CD4-positive, alpha-beta T cell treated with Interleukin-17A for 1 hour (primary cell): ENCODE measurements at places on chromosomes 11 and 22.

DNA sequence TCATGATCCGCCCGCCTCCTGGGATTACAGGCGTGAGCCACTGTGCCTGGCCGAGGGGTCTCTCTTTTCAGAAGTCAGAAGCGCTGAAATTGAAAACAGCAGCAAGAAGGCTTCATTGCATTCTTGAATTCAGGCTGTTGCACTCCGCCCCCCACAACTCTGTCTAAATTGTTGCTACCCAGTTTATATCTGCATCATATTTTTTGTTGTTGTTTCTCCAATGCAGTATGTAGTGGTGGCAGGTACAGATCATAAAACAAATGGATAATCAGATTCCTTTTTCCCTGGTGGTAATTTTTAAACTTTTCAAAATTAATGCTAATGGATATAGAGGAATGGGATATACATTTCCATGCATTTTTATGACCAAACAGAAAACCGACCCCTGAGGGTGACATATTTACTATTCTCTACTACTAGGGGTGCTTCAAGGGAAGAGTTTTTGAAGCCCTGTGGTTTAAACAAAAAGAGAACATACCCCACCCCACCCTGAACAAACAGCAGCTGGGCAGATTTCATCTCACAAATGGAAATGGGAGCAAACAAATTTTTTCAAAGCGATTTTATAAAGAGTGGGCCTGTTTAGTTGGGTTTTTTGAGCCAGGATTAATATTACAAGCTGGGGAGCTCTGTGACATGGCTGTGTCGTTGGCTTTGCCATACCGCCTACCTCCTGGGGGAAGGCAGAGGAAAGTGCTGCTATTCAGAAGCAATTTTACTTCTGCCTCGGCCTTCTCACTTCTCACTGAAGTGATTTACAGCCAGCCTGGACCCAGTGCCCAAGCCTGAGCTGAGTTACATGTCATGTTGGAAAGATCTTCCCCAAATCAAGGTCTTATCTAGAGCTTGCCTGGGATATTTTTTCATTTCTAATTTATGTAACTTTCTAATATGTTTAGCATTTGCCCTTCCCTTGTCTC is 16.0 kb upstream of the TMA7B start:
- no peak for DNase-seq

DNA sequence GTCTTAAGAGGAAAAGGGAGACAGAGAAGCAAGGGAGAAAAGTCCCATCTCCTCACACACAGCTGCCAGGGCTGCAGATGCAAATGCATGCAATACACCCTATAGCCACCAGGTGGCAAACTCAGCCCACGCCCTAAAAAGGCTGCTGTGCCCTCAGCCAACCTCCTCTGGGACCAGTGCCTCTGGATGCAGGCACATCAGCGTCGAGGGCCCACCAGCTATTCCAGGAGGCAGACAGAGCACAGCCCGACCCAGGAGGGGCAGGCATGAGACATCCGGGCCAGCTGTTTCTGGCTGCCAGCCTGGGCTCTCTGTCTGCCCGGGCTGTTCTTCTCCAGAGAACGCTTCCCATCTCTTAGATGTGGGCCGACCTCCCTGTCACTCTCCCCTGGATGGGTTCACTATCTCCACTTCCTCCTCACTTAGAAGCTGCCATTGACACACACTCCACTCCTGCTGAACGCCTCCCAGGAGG is 39.7 kb downstream of the TPBGL start:
- peak; percentile 80 for DNase-seq

DNA sequence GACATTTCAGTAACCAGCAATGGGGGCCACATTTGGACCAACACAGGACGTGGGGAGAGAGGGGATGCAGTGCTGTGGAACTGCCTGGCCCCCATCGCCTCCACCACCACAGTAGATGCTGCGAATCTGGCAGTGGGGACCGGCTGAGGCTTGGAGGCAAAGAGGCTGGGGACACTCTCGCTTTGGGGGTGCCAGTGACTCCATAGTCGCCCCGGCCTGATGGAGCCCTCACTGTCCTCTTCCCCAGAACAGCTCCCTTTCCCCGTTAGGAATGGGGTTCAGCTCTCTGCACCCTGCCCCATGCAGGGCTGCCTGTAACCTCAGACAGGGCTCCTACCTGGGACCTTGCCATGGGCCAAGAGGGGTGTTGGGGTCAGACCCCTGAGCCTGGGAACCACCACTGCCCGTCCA is 1.8 kb upstream of the MUC2 start:
- no peak for DNase-seq

GRCh38 chr11:70625582-70626518 is 227.5 kb downstream of the CTTN start:
- DNase-seq = no peak

DNA sequence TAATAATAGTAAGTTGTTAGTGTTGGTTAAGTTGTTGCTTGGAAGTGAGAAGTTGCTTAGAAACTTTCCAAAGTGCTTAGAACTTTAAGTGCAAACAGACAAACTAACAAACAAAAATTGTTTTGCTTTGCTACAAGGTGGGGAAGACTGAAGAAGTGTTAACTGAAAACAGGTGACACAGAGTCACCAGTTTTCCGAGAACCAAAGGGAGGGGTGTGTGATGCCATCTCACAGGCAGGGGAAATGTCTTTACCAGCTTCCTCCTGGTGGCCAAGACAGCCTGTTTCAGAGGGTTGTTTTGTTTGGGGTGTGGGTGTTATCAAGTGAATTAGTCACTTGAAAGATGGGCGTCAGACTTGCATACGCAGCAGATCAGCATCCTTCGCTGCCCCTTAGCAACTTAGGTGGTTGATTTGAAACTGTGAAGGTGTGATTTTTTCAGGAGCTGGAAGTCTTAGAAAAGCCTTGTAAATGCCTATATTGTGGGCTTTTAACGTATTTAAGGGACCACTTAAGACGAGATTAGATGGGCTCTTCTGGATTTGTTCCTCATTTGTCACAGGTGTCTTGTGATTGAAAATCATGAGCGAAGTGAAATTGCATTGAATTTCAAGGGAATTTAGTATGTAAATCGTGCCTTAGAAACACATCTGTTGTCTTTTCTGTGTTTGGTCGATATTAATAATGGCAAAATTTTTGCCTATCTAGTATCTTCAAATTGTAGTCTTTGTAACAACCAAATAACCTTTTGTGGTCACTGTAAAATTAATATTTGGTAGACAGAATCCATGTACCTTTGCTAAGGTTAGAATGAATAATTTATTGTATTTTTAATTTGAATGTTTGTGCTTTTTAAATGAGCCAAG is 2.7 kb downstream of the NEAT1 start:
- peak; percentile 97 for DNase-seq

GRCh38 chr11:16825968-16826367 is 87.5 kb downstream of the C11orf58 start:
- DNase-seq = no peak

DNA sequence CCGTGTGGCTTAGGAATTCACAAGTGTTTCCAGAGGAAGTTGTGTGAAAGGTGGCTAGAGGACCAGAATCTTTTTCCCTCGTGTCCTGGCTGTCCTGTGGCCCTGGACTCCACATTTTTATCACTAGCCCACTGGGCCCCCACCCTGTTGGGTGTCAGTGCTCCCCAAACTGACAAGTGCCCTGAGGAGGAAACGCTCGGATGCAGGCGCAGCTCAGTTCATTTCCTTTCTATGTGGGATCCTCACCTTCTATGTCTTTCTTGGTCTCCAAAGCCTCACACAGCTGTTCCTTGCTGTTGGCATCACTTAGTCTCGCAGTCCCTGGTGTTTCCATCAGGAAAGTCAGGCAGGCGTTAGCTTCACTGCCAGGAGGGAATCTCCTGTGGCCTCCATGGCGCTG is 68.0 kb upstream of the KCNQ1OT1 start:
- no peak for DNase-seq

GRCh38 chr22:46563381-46564083 is 26.1 kb upstream of the CELSR1 start:
- peak; percentile 76 for DNase-seq

- no peak for DNase-seq
Measured at GRCh38 chr11:77217156-77217555, 84.3 kb downstream of the GDPD4 start.

DNA sequence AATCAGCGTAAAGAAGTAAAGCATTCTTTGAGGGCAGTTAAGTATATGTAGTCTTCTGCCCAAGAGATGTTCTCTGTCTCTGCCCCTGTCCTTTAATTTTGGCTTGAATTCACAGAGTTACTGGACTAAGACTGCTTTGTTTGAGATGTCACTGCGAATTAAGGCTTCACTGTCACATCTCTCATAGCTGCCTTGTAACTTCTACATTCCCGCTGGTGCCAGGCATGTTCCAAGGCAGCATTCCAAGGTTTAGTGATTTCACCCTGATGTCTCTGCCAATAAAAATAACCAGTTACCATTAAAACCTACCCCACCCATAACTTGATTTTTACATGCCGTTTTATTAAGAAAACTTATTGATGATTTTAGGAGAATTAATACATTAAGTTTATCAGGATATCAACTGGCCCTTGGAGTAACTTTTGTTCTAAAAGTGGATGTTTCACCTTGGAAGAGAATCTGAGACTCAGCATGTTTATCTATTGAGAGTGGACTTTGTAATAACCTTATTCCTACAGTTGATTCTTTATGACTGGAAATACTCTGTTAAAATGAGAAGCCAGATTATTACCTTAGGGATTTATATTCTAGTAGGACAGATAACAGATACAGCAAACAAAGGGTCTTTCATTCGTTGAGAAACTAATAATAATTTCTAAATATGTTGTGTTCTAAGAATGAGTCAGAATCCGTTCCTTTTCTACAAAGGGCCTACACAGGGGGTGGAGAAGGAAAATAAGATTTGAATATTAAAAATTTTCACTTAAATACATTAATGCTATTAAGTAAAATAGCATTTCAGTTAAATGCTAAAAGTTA is 110.2 kb downstream of the UVRAG start:
- no peak for DNase-seq

GRCh38 chr11:3964056-3964455 is 108.6 kb downstream of the STIM1 start:
- no peak for DNase-seq

DNA sequence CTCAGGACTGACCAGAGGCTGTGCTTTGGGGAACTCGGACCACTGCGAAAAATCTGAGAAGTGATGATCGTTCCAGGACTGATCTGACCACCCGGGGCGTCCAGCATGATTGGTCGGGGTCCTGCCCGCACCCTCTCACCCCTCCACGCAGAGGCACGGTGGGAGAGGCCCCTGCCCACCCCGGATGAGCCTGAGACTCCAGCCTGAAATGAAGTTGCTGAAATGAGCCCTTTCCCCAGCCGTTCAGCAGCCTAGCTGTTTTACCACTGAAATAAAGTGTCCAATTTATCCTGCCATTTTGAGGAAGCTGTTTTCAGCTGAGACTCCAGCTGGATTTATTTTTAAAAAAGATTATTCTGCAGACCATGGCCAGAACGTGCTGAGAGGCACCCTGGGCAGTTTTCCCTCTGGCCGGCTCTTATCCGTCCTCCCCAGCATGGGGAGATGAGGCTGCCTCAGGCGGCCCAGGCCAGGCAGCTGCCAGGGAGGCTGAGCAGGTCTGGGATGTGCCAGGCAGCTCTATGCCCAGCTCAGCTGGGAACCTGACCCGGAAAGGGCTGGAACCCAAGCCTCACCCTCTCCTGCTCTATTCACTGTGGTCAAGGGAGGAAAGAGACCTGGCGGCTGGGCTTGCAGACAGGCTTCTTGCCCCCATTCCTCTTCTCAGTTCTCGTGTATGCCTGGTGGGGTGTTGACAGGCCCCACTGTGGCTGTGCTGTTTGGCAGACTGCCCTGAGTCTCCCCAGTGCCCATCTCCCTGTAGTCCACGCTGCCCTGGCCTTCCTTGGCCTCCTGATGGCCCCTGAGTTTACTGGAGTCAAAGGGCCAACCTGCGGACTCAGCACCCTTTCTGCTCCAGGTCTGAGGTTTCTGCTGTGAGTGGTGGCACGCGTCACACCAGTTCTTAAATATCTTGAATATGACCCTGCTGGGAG is 161.0 kb upstream of the B3GAT1 start:
- no peak for DNase-seq

DNA sequence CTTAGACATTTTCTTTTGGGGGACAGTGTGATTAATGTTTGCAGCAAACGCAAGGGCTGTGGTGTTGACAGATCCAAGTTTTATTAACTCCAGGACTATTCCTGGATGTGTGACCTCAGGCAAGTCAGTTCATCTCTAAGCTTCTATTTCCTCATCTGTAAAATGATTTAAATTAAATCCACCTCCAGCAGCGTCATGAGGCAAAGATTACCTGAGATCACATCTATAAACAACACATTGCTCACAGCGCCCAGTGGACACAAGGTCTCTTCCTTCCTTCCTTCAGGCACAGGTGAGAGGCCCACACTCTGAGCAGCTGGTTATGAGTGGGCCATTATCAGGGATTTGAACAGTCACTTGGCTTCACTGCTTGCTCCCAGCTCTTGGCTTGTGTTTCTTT is 111.2 kb upstream of the RASSF10 start:
- DNase-seq = no peak

DNA sequence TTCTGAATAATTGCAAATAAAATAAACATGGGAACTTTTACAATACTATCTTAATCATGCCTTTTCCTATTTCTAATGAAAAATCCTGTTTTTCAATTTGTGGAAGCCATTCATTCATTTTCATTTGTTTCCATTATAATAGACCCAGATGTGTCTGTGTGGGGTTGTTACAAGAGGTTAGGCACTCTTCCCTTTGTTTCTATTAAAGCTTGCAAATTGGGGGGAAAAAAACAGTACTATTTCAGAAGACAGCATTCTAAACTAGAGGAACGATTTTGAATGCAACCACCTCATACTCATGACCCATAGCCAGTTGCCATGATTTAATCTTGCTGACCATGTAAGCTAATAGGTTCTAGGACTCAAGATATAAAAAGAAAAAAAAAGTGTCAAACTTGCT is 175.5 kb downstream of the SOX6 start:
- no peak for DNase-seq

DNA sequence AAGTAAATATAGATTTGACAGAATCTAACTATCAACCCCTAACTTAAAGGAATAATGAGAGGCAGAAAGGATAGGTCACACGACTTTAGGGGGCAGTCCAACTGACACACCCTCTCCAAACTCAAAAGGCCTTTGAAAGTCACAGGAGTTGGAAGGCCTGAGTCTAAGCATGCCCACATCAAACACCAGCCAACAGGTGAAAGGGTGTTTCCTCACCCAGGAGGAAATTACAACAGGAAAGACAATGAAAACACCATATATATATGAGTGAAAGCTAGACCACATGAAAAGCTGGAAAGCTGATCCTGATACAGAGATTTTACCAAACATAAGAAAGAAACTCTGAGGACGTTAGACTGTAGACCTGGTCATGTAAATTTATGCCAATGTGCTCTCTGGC is 10.5 kb upstream of the DEPDC7 start:
- DNase-seq = peak; percentile 55

DNA sequence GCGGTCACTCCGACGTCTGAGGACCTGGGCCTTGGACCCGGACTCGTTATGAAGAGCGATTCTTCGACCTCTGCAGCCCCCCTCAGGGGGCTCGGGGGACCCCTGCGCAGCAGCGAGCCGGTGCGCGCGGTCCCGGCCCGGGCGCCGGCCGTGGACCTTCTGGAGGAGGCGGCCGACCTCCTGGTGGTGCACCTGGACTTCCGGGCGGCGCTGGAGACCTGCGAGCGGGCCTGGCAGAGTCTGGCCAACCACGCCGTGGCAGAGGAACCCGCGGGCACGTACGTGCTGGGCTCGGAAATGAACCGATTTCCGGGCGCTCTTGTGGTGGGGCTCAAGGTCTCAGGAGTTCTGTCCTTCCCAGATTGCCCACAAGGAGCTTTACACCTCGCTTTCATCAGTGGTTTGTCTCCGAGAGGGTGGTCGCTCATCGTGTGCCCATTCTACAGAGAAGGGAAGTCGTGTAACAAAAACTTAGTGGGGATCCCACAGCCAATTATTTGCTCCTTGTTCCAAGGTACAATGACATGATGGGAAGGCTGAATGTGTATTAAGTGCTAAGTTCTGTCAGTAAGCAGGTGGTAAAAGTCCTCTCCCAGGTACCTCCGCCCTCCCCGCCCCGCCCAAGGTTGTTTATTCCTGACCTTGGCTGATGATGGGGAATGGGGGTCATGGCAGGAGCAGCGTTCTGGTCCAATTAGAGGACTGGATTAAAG is 695 bp downstream of the PEX26 start:
- DNase-seq = peak; percentile 45
